ENCODE measurements at places on chromosomes 1 and 21. TPM values are rescaled to one million over a fixed set of nuclear protein-coding genes. Genes with fewer than 3 reads are reported as not detected.

The SMIM1 gene
- total RNA-seq: 3.2 TPM

- DNase-seq: no peak
Measured at GRCh38 chr1:92538048-92538412, 51.3 kb upstream of the GFI1 start.

DNA sequence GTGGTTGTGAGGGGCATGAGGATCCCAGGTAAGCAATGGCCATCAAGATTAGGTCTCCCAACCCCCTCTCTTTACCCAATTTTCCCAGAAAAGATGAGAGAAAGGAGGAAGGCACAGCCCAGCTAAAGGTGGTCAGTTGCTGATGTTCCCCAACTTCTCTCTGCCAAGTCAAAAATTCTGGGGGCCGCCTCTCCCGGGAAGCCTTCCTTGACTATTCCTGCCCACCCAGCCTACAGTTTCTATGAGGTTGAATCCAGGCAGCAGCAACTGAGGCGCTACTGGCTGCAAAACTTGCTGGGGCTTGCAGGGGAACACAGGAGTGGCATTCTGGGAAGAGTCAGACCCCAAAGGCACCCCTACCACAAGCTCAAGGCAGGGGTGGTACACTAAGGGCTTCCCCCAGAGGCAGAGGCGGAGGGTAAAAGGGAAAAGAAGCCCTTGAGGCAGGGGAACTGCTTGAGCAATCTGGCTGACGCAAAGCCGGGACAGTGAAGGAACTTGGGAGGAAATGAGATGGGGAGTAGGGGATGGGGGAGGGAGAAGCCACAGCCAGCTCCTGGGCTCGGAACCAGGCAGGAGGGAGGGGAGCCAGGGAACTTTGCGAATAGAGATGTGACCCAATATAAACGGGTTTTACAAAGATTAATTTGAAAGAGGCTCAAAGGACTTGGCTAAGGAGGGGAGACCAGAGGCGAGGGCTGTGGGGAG, 31.2 kb downstream of the SDC3 start:
- no peak for DNase-seq

- DNase-seq: no peak
Measured at GRCh38 chr1:192691041-192691440, 55.1 kb downstream of the RGS13 start.

- no peak for DNase-seq
Measured at GRCh38 chr1:50393522-50394120, 29.6 kb downstream of the DMRTA2 start.

The LAX1 gene
- total RNA-seq: 0.45 TPM

Measured in suprapubic skin (tissue), 4 donors.